ENCODE measurements at places on chromosomes 7 and 10.

GRCh38 chr7:93315896-93316295, 83.7 kb downstream of the VPS50 start:
- DNase-seq: peak; percentile 5

GRCh38 chr10:58704671-58705141, 192.0 kb downstream of the BICC1 start:
- DNase-seq: no peak

GRCh38 chr7:73936967-73937366, 76.0 kb downstream of the TMEM270 start:
- no peak for DNase-seq

DNA sequence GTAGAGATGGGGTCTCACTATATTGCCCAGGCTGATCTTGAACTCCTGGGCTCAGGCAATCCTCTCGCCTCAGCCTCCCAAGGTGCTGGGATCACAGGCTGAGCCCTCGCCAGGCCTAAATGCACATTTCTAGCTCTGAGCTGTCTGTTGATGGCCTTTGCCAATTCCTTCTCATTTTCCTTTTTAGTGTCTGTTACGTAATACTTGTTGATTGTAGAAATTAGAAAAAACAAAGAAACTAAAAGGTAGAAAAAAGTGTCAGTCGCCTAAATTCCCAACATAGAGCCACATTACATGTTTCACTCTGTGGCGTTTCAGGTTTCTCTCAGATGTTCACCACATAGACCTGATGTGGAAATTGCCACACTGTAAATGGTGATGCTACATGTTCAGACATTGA, 44.0 kb upstream of the RASGEF1A start:
- no peak for DNase-seq

- DNase-seq: no peak
These were observed 56.3 kb downstream of the WDFY4 start for GRCh38 chr10:48740988-48741387.

DNA sequence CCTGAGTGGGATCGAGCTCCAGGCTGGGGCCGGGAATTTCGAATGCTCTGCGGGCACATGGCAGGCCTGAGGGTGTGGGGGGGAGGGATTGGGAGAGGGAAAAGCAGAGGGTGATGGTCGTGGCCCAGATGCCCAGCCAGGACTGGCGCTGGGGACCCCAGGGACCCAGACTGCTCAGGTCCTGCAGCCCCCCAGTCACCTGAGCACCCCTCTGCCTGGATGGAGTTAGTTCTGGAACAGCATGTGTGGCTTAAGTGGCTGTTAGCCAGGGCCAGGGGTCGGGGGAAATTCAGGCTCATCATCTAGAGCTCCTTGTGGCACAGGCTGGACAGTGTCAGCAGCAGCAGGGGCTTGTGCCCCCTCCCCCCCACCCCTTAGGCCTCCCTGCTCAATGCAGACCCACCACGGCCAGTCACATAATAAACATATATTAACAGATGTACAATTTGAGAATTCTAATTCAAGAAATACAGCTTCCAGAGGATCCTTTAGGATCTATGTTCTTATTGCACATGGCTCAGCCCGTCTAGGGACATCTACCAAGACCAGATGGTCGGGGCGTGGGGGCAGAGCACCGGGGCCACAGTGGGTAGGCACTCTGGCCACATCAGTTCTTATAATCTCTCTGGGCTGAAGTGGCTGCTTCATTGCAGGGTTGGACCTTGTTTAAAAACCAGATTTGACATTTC, 22.2 kb downstream of the DNAJB12 start:
- DNase-seq: no peak

DNA sequence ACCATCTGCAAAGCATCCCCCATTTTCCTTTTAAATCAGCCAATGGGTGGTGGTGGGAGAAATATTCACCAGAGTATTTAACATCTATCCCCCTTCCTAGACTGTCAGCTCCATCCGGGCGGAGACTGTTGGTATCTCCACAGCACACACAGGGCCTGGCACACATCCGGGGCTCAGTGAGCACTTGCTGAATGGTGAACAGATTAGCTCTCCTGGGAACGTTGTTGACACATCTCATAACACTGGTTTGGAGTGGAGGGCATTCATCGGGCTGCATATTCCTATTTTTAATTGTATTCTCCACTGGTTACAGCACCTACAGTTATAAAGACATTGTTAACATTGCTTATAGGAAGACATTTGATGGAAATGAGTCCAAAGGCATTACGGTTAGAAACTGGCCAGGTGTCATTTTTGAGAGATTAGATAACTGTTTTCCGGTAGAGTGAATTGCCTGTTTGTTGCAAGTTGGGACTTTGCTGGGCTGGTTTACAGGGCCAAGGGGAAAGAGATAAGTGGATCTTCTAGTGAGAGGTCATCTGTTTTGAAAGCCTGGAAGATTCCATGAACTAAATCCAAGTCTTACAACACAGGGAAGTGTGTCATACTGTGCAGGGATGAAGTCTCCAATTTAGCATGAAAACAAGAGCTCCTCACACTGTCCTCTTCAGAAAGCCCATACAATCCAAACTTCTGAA, 101.8 kb downstream of the EGFR start:
- DNase-seq: no peak

- no peak for DNase-seq
These were observed 4.6 kb downstream of the GNAI1 start for GRCh38 chr7:80139236-80139635.

GRCh38 chr7:30411173-30411572, 67.4 kb downstream of the NOD1 start:
- DNase-seq: no peak
